ENCODE measurements at places on chromosomes 6 and 20. TPM values are rescaled to one million over a fixed set of nuclear protein-coding genes. Genes with fewer than 3 reads are reported as not detected.

Gene ADGRF4
- not detected for total RNA-seq

Gene POU5F1
- 17.2 TPM for total RNA-seq

Gene KIAA1755
- total RNA-seq = 0.22 TPM

Gene ZNF311
- total RNA-seq = 2.0 TPM

Gene FIG4
- 51.3 TPM for total RNA-seq

Gene EBF4
- 1.9 TPM for total RNA-seq

Gene BTN3A1
- total RNA-seq = 9.8 TPM

GRCh38 chr6:26342106-26343004 lies 22.6 kb upstream of the BTN3A2 start:
- no peak overlapping the region for H3K27ac ChIP-seq
- H3K4me3 ChIP-seq = peak overlapping the region; percentile 47
- no peaks in the 10 kb centered on the region for H3K4me1 ChIP-seq
- H3K27me3 ChIP-seq = no peaks in the 10 kb centered on the region
- peak; percentile 43 for DNase-seq

DNA sequence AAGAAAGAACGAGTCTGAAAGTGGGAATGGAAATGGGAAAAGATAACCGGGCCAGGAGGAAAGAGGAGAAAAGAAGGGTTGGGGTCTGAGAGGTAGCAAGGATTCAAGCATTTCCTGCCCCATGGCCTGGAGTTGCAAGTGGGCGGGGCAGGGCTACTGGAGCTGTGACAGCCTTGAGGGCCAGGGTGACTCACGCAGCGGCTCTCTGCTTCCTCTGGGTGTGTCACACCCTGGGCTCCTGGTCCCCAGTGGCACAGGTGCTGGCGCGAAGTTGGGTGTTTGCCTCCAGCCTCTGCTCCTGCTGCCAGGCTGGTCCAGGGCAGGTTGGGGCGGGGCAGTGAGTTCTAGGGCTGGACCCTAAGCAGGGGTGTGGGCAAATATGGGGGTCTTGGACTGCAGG lies 3.3 kb upstream of the ULBP3 start:
- H3K27ac ChIP-seq = no peak overlapping the region
- H3K4me1 ChIP-seq = no peaks in the 10 kb centered on the region
- H3K27me3 ChIP-seq = peaks cover 21% of the 10 kb centered on the region
- no peak for DNase-seq
- no peaks in the 10 kb centered on the region for H3K36me3 ChIP-seq

DNA sequence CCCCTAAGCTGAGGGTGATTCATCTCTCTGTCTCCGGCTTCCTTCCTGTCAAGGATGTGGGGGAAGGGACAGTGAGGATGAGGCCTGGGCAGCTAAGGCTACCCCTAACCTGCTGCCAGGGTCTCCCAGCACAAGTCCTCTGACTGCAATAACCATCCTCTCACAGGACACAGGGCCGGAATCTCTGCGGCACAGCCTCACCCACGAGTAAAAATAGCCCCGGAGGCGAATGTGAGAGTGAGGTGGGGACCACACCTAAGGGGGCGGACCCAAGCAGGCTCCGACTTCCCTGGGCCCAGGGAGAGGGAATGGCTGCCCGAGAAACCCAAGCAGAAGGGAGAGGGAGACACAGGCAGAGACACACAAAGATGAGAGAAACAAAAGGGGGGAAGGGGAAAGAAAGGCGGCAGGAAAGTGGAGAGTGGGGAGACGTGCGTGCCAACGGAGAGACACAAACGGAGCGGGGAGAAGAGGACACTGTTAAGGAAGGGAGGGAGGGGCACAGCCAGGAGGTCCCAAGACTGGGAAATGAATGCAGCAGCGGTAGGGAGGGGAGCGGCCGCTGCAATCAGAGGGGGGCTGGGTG lies 1.4 kb downstream of the CLIC1 start:
- H3K27ac ChIP-seq = peak overlapping the region; percentile 16
- peaks cover 34% of the 10 kb centered on the region for H3K4me1 ChIP-seq
- peaks cover 5% of the 10 kb centered on the region for H3K36me3 ChIP-seq
- H3K4me3 ChIP-seq = peak overlapping the region; percentile 92
- no peaks in the 10 kb centered on the region for H3K27me3 ChIP-seq

- no peaks in the 10 kb centered on the region for H3K36me3 ChIP-seq
- H3K27ac ChIP-seq = no peak overlapping the region
- no peaks in the 10 kb centered on the region for H3K27me3 ChIP-seq
- DNase-seq = peak; percentile 79
- no peaks in the 10 kb centered on the region for H3K4me1 ChIP-seq
Observed at GRCh38 chr6:14066782-14067406, 50.7 kb upstream of the CD83 start.

DNA sequence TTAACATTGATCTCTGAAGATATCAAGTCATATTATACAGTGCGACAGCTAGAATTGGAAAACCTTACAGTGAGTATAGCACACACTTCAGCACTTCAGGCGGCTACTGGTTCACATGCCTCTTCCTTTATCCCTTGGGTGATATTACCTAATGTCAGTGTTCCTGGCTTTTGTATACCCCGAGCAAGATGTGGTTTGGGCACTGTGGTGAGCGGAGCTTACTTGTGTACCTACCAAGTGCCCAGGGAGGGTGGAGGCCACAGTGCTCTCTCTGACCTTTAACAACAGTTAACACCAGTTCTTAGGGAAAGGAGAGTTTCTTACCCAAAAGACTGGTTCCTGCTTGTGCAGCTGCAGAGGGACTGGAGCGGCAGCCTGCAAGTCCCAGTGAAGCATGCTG lies 64.4 kb downstream of the PTPN1 start:
- H3K27me3 ChIP-seq = no peaks in the 10 kb centered on the region
- H3K36me3 ChIP-seq = no peaks in the 10 kb centered on the region
- no peak overlapping the region for H3K27ac ChIP-seq
- DNase-seq = no peak

DNA sequence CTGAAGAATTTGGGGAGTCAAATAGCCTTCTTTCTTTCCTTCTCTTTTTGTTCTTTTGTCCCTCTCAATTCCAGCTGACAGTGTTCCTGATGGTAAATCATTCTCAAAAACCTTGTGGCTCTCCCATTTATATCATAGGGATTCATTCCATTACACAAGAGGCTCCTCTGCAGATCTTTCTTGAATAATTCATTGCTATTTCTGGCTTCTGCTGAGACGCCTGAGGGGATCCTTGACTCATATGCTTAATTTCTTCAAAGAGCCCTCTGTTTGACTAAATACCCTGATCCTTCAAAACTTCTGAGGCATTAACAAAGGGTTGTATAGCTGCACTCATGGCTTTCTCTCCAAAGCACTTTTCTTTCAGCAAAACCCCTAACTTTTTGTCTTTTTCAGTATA lies 289.3 kb downstream of the FARS2 start:
- H3K4me1 ChIP-seq = peaks cover 9% of the 10 kb centered on the region
- no peaks in the 10 kb centered on the region for H3K36me3 ChIP-seq
- H3K4me3 ChIP-seq = no peak overlapping the region
- no peak overlapping the region for H3K27ac ChIP-seq
- no peak for DNase-seq
- no peaks in the 10 kb centered on the region for H3K27me3 ChIP-seq

- H3K4me1 ChIP-seq = no peaks in the 10 kb centered on the region
- peaks cover 14% of the 10 kb centered on the region for H3K36me3 ChIP-seq
- no peak for DNase-seq
- no peaks in the 10 kb centered on the region for H3K27me3 ChIP-seq
- H3K4me3 ChIP-seq = no peak overlapping the region
- no peak overlapping the region for H3K27ac ChIP-seq
Observed at GRCh38 chr20:37364013-37364926, 18.3 kb downstream of the SRC start.

- H3K4me3 ChIP-seq = peak overlapping the region; percentile 47
- peak overlapping the region; percentile 97 for H3K27ac ChIP-seq
- no peaks in the 10 kb centered on the region for H3K36me3 ChIP-seq
- H3K4me1 ChIP-seq = peaks cover 73% of the 10 kb centered on the region
- H3K27me3 ChIP-seq = no peaks in the 10 kb centered on the region
Observed at GRCh38 chr6:75334266-75335040, 49.9 kb upstream of the TMEM30A start.

- no peak overlapping the region for H3K4me3 ChIP-seq
- H3K36me3 ChIP-seq = no peaks in the 10 kb centered on the region
- DNase-seq = no peak
- no peaks in the 10 kb centered on the region for H3K27me3 ChIP-seq
Observed at GRCh38 chr20:3560578-3560977, 89.8 kb downstream of the ATRN start.

DNA sequence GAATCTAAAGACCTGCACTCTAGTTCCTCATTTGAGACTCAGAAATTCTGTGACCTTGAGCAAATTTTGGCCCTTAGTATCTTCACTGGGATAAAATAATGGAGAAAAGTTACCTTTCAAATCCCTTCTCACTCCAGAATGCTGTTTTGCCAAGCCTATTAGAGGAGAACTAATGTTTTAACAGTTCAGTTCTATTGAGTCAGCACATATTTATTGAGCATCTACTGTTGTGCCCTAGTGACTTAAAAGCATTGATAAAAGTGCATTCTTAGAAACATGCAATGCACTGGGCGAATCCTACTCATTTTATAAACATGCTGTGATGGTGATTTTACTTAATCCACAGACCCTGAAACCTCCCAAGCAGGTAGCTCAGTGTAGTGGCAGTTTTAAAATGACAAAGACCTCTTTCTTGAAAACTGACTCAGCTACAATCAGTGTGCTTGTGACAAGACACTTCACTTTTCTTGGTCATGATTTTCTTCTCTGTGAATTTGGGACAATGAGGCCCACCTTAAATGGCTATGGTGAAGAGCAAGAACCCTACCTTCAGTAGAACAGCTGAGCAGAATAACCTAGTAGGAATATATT lies 312.0 kb downstream of the ALDH8A1 start:
- H3K36me3 ChIP-seq = no peaks in the 10 kb centered on the region
- no peaks in the 10 kb centered on the region for H3K27me3 ChIP-seq
- no peak overlapping the region for H3K4me3 ChIP-seq
- DNase-seq = no peak
- peaks cover 6% of the 10 kb centered on the region for H3K4me1 ChIP-seq

DNA sequence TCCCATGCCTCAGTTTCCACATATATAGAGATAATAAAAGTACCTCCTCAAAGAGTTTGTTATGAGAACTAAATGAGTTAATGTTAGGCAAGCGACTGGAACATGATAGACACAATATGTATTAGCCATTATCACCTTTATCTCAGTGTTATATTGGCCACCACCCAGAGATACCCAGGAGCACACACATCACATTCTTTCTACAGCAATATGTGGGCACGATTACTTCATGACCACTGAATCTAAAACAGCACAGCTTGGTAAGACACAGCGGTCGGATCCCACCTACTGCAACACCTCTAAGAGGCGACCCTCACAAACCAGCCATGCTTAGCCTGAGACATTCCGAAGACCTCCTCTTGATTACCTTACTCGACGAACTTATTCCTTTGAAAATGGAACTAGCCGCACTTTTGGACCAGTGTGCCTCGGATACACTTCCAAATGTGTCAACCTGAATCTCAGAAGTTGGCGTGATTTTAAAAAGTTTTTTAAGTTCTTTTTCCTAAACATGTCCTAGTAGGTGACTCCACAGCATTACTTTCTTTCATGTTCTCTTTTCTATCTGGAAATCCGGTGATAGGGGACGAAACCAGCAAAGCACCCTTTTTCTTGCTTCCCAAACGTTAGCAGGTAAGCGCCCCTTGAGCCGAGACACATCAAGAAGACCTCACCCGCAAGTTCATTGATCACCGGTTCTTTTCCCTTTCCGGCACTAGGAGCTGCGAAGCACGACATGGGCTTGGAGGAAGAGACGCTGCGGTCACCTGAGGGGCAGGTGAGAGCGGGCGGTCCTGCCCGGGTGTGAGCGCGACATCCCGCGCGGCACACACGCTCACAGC lies 923 bp downstream of the GMDS start:
- peaks cover 6% of the 10 kb centered on the region for H3K4me1 ChIP-seq
- H3K36me3 ChIP-seq = no peaks in the 10 kb centered on the region
- peak overlapping the region; percentile 73 for H3K4me3 ChIP-seq
- H3K27ac ChIP-seq = no peak overlapping the region

- no peak overlapping the region for H3K27ac ChIP-seq
- H3K4me3 ChIP-seq = no peak overlapping the region
- peaks cover 28% of the 10 kb centered on the region for H3K4me1 ChIP-seq
- DNase-seq = no peak
- no peaks in the 10 kb centered on the region for H3K27me3 ChIP-seq
Observed at GRCh38 chr6:98648211-98648914, 186.0 kb upstream of the POU3F2 start.

DNA sequence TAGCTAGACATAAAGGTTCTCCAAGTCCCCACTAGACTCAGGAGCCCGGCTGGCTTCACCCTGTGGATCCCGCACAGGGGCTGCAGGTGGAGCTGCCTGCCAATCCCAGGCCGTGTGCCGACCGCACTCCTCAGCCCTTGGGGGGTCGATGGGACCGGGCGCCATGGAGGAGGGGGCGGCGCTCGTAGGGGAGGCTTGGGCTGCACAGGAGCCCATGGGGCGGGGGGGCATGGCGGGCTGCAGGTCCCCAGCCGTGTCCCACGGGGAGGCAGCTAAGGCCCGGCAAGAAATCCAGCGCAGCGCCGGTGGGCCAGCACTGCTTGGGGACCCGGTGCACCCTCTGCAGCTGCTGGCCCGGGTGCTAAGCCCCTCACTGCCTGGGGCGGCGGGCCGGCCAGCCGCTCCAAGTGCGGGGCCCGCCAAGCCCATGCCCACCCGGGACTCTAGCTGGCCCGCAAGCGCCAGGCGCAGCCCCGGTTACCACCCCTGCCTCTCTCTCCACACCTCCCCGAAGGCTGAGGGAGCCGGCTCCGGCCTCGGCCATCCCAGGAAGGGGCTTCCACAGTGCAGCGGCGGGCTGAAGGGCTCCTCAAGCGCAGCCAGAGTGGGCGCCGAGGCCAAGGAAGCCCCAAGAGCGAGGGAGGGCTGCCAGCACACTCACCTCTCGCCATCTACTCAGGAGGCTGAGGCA lies 26.5 kb upstream of the ID1 start:
- no peaks in the 10 kb centered on the region for H3K27me3 ChIP-seq
- H3K36me3 ChIP-seq = no peaks in the 10 kb centered on the region
- DNase-seq = no peak
- no peak overlapping the region for H3K27ac ChIP-seq
- no peak overlapping the region for H3K4me3 ChIP-seq

- peaks cover 37% of the 10 kb centered on the region for H3K4me1 ChIP-seq
- no peaks in the 10 kb centered on the region for H3K36me3 ChIP-seq
Observed at GRCh38 chr6:10692965-10693538, 1.4 kb downstream of the C6orf52 start.

DNA sequence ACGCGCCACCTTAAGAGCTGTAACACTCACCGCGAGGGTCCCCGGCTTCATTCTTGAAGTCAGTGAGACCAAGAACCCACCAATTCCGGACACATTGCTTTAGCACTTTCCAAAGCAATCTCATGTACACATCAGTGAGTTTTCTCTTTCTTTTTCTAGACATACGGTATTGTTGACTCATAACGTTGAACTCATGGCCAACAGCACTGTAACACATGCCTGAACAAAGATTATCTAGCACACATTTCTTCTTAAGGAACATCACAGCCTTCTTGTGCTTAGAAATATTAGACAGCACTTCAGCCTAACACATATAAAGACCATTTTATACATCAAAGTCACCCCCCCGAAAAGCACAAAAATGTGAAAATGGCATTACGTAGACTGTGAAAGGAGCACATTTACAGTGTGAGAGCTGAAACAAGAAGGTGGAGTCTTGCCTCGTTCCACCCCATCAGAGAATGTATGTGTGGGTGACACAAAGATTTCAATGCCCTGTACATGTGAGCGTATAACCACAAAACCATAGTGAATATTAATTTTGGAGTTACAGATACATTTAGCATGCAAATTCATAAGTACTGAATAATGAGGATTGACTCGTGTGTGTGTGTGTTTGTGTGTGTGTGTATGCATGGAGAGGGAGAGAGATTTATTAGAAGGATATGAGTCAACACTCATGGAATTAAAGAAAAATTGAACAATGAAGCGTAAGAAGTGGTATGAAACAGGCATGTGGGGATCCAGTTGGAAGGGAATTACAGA lies 134.1 kb downstream of the FAM83B start:
- DNase-seq = no peak
- no peaks in the 10 kb centered on the region for H3K36me3 ChIP-seq
- no peak overlapping the region for H3K4me3 ChIP-seq
- no peak overlapping the region for H3K27ac ChIP-seq
- H3K27me3 ChIP-seq = no peaks in the 10 kb centered on the region
- H3K4me1 ChIP-seq = no peaks in the 10 kb centered on the region
